ENCODE measurements at places on chromosomes 16 and 17. TPM values are rescaled to one million over a fixed set of nuclear protein-coding genes. Genes with fewer than 3 reads are reported as not detected.

KRT36 gene
- total RNA-seq, result not detected

GRCh38 chr16:50688083-50688482 is 5.3 kb upstream of the NOD2 start:
- no peak for DNase-seq
- no peaks in the 10 kb centered on the region for H3K36me3 ChIP-seq
- H3K4me1 ChIP-seq, result no peaks in the 10 kb centered on the region
- H3K27ac ChIP-seq, result no peak overlapping the region
- no peaks in the 10 kb centered on the region for H3K27me3 ChIP-seq

G6PC1 gene
- not detected for total RNA-seq

PRAC2 gene
- not detected for total RNA-seq

DNA sequence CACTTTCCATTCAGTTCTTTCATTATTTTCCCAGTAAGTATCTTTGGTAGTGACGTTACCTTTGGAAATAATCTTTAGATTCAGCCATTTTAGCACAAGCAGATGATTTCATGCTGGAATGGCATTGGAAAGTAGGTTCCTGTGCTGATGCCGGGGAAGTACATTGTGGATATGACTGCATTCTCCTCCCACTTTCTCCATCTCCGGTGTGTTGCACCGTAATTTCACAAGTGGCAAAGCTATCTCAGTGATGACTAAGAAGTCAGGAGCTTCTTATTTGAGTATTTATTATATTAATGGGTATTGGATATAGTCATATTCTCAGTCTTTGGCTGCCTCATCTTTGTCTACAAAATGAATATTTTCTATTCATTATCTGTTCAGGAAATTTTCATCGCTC is 69.8 kb downstream of the MRTFB start:
- H3K27me3 ChIP-seq, result no peaks in the 10 kb centered on the region
- DNase-seq, result no peak
- no peak overlapping the region for H3K4me3 ChIP-seq
- H3K36me3 ChIP-seq, result no peaks in the 10 kb centered on the region
- no peaks in the 10 kb centered on the region for H3K4me1 ChIP-seq

DNA sequence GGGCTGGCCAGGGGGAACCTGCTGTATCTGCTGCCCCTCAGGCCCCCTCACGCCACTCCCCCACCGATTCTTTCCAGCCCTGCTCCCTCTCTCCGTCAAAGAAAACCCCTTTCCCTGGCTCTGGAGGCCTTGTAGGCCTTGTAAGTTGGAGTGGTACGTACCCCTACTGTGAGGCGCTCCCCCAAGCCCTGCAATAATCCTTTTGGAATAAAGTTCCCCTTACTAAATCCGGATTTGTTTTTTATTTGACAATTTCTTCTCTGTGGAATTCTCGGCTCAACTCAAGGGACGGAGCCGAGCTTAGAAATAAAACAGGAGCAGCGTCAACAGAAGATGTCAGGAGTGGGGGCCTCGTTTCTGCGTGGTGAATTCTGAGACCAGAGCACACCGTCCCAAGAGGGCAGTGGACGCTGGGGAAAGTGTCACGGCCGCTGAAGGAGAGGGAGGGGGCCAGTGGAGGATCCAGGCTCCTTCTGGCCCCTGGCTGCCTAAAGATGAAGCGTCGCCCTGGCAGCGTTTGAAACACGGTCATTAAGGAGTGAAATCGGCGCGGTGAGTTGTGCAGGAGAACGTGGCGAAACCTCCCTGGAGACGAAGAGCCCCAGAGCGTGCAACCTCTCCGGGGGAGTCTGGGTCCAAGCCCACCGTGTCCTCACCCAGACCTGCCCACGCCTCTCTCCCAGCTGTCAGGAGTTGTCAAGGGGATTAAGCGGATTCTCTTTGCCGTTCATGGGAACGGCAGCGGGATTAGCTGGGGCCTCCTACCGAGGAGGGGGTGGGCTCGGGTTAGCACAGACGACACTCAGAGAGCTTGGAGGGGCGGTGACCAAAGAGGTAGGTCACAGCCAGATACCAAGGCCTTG is 47.0 kb downstream of the SLC7A5 start:
- no peaks in the 10 kb centered on the region for H3K36me3 ChIP-seq
- no peaks in the 10 kb centered on the region for H3K4me1 ChIP-seq
- no peaks in the 10 kb centered on the region for H3K27me3 ChIP-seq
- H3K27ac ChIP-seq, result no peak overlapping the region
- DNase-seq, result no peak
- H3K4me3 ChIP-seq, result no peak overlapping the region

All from body of pancreas (tissue), 4 donors.